Fibroblast of the aortic adventitia (primary cell): ENCODE measurements at places on chromosomes 1 and 21. TPM values are rescaled to one million over a fixed set of nuclear protein-coding genes. Genes with fewer than 3 reads are reported as not detected.
A peak's percentile ranks its signal among the peaks of the same experiment; 100 is the strongest.

Gene ADGRB2
- total RNA-seq = 7.9 and 11.3 TPM in 2 replicates

Gene CACNA1S
- total RNA-seq = not detected in 2 replicates

Gene FAM110D
- not detected in 2 replicates for total RNA-seq

Gene C1orf115
- total RNA-seq = 0.09 TPM in 1 of 2 replicates, not detected in the other

Gene ATP1A4
- not detected in 2 replicates for total RNA-seq

Gene PLCH2
- total RNA-seq = 0.81 TPM in 1 of 2 replicates, not detected in the other

Gene SPRR1B
- not detected in 2 replicates for total RNA-seq

Gene EPRS1
- total RNA-seq = 192 and 269 TPM in 2 replicates

Gene SOAT1
- 40.9 and 67.5 TPM in 2 replicates for total RNA-seq

DNA sequence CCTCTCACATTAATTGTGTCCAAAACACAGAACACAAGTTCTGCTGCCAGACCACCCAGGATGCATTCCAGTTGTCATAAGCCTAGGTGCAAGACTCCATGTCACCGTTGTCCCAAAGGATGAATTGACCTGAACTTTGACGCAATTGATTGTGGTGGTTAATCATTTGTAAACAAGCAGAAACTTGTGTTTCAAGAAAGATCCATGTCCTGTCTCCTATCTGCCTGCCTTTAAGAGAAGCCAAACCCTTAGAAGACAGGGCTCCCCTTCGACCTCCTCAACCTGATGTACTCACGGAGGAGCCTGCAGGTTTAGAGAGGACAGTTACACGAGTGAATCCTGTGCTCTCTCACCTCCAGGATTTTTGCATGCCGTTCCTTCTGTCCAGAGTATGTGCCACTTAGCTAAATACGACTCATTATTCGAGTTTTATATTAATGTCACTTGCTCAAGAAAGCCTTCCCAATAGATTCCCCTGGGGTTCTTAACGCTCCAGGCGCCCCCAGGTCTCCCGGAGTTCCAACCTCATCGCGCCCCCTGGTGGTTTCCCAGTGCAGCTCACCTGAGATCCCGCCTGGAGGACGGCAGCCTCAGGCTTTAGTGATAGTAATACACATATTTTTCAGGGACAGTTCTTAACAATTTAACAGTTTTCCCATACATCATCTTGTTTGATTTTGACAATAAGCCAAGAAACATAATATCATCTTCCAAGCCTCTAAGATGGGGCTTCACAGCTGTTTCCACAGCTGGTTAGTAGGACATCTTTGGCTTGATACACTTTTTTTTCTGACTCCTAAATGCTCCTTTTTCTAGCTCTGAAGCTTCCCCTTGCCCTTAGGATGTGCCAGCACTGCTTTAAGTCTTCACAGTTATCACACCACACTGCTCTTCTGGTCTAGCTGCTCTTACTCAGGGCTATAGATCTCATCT lies 2.4 kb upstream of the C8B start:
- peak; percentile 32 for DNase-seq

- DNase-seq = peak; percentile 67
These were observed 83.3 kb downstream of the LACTBL1 start for GRCh38 chr1:22889213-22889827.

DNA sequence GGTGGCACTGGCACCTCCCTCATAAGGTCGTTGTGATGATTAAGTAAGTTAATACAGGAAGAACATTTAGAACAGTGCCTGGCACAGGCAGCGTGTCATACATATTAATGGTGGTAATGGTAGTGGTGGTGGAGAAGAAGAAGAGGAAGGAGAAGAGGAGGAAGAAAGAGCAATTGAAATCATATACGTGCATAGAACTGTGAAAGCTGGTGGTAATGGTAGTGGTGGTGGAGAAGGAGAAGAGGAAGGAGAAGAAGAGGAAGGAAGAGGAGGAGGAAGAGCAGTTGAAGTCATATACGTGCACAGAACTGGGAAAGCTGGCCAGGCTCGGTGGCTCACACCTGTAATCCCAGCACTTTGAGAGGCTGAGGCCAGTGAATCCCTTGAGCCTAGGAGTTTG lies 121.3 kb upstream of the HOOK1 start:
- no peak for DNase-seq

DNA sequence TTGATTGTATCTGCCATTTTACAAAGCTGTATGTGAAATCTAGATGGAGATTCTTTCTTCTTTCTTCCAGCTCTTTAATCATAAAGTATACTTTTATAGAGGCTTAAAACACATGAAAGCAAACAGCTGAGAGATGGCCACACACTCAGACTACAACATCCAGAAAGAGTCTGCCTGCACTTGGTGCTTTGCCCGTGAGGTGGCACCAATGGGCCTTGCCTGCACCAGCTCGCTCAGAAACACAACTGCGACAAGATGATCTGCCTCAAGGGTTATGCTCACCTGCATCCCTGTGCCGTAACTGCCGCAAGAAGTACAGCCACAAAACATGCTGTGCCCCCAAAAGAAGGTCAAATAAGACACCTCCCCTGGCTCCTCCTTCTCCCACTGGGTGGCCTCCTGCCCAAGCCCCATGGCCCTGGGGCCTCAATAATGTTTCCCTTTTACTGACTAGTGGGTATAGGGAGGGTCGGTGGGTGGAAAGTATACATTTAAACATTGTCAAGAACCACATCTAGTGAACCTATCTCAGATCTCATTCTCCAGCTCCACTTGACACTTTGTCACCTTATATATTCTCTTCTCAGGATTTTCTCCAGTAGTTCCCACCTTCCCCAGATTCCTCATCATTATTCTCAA lies 66.7 kb upstream of the ANGPTL3 start:
- DNase-seq = peak; percentile 31

DNA sequence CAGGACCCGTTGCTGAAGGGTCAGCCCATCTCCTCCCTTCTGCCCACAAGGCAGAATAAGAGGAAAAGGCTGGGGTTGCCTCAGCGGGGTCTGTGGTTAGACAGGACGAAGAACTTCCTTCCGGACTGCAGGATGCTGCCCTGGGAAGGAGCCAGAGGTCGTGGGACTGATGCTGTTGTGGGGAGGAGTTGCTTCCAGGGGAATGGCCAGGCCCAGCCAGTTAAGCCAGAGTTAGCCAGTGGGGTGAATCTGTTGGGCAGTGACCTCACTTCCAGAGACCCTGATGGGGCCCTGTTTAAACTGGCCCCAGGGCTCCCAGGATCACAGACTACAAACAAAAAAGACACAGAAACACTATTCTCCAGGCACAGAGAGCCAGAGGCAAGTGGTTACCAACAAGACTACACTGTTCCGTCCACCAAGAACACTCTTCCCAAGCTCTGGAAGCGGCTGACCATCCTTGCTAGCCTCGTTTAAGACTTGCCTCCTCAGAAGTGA lies 13.0 kb downstream of the FAM229A start:
- no peak for DNase-seq

DNA sequence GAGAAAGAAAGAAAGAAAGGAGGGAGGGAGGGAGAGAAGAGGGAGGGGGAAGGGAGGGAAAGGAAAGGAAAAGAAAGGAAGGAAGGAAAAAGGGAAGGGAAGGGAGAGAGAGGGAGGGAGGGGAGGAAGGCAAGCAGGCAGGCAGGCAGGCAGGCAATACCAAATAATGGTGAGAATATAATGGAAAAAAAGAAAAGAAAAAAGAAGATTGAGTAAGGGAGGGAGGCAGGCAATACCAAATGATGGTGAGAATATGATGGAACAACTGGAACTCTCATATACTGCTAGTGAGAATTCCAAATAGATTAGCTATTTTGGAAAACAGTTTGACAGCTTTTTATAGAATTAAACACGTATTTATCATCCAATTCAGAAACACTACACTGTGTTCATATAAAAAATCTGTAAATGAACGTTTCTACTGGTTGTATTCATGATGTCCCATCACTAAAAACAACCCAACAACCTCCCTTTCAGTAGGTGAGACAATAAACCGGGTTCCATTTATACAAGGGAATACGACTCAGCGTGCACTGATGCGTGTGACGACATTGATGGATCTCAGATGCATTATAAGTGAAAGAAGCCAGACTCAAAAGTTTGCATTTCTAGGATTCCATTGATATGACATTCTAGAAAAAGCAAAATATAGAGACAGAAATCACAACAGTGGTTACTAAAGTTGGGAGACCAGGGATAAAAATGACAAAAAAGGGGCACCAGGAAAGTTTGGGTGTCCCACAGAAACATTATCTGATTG lies 226.4 kb downstream of the DSCAM start:
- DNase-seq = no peak

DNA sequence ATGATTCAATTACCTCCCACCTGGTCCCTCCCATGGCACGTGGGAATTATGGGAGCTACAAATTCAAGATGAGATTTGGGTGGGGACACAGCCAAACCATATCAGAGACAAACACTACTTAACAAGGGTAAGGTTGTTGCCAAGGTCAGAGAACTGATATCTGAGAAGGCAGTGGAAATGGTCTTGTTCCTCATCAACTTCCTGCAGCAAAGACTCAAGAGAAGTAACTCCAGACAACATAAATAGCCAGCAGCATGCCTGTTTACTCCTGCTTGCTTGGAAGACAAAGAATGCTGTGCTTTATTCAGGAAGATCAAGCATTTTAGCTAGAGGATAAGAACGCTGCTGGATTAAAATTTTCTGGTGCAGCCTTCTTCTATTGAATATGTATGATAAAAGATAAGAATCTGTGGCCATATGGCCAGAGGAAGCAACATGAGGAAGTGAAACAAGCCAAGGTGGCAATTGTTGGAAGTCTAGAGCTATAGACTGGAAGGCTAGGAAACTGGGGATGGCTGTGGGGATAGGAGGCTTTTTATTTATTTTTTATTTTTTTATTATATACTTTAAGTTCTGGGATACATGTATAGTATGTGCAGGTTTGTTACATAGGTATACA lies 36.4 kb downstream of the DDAH1 start:
- DNase-seq = no peak

DNA sequence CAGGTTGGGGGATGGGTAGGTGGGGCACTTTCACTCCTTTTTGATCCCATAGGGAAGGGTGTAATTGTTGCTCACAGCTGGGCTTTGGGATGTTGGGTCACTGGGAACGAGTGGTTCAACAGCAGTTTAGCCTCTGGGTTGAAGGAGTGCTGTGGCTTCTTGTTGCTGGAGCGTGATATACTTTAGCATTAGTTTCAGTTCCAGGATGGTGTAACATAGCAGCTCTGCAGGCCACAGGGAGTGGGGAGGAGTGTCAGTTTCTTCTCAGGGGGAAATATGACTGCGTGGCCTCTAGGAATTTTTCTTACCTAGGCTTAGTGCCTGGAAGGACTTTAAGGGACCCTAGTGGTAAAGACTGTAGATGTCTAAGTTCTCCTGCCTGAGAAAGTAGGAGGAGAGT lies 1105.3 kb upstream of the TMPRSS15 start:
- DNase-seq = no peak

DNA sequence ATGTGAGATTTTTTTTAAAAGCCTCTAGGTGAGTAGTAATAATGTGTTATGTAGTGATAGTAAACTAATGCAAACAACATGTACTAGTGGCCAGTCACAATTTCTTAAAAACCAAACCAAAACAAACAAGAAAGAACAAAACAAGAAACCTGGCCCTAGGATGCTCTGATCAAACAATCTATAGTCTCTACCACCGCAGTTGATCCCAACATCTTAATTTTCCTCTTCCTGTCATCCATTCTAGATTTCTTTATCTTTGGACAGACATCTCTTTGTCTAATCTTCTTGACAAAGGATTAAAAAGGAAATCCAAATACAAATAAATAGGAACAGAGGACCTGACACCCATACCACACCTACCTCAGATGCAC lies 188.2 kb upstream of the ADAMTS5 start:
- no peak for DNase-seq

DNA sequence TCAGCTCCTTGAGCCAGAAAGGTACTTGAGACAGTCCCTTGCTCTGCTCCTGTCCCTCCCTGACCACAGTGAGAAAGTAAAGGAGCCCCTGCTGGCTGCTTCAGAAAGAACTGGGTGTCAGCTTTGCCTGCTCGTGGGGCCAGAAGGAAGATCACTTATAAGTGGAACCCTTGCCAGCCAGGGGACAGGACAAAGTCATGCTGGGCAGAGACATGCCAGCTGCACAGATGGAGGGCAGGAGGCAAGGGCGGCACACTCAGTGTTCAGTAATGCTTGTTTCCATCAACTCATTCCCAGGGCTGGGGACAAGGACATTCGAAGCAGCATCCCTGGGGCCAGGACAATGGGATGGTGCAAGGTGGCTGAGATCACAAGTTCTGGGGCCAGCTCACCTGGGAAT lies 41.8 kb downstream of the NTPCR start:
- DNase-seq = no peak

GRCh38 chr1:208110296-208110695 lies 133.9 kb downstream of the PLXNA2 start:
- no peak for DNase-seq

GRCh38 chr21:16073586-16073985 lies 343.8 kb downstream of the USP25 start:
- no peak for DNase-seq

- no peak for DNase-seq
These were observed 16.6 kb upstream of the GSTM4 start for GRCh38 chr1:109639063-109639840.

GRCh38 chr1:234849832-234850231 lies 239.9 kb upstream of the IRF2BP2 start:
- no peak for DNase-seq

GRCh38 chr1:12148160-12148957 lies 18.4 kb upstream of the TNFRSF1B start:
- DNase-seq = peak; percentile 32

- peak; percentile 97 for DNase-seq
These were observed 188.1 kb downstream of the TGFBR3 start for GRCh38 chr1:91697861-91698260.

- DNase-seq = no peak
These were observed 270.6 kb upstream of the VAMP3 start for GRCh38 chr1:7500381-7501083.

DNA sequence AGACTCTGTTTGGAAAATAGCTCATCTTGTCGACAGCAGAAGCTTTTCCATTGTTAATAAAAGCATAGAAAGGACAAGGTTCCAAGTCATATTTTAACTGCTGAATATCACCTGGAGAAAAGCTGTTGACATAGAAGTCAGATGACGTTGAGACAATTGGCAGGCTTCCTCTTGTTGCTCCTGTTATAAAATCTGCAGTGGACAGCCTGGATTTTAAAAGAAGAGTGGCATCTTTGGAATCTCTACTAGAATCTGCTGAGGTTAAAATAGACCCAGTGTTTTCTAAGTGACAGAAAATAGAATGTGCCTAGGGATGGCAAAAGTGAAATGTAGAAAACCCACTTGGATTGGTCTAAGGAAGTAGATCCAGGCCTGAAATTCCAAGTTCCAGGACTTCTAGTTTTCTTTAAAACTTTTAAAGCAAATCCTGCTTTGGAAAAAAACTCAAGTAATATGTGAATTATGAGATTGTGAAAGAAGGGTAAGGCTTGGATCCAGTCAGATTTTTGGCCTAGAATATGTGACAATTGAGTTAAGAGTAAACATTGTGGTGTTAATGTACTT lies 53.6 kb upstream of the NEXN start:
- DNase-seq = peak; percentile 88

- DNase-seq = peak; percentile 45
These were observed 50.1 kb downstream of the NENF start for GRCh38 chr1:212482637-212483441.
